Small intestine (tissue), 16 donors: ENCODE measurements at places on chromosomes 3 and 15.

DNA sequence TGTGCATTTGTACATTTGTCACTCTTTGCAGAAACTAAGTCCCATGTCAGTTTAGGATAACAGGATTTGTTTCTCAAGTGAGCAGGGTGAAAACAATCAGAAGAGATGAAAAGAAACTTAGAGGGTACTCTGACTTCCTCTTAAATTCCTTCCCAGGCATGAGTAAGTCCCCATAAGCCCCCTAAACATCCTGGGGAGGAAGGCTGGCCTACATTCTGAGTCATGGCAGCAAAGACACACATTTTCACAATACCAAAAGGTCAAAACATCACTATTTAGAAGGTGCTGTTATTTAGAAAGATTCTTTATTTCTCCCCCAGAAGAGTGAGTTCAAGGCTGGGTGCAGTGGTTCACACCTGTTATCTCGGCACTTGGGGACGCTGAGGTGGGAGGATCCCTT lies 7.6 kb upstream of the FOXP1 start:
- no peak for DNase-seq

GRCh38 chr3:70832089-70832833 lies 519.8 kb upstream of the MDFIC2 start:
- DNase-seq, result no peak

- peak; percentile 76 for DNase-seq
Observed at GRCh38 chr3:108804966-108805365, 17.6 kb upstream of the TRAT1 start.

DNA sequence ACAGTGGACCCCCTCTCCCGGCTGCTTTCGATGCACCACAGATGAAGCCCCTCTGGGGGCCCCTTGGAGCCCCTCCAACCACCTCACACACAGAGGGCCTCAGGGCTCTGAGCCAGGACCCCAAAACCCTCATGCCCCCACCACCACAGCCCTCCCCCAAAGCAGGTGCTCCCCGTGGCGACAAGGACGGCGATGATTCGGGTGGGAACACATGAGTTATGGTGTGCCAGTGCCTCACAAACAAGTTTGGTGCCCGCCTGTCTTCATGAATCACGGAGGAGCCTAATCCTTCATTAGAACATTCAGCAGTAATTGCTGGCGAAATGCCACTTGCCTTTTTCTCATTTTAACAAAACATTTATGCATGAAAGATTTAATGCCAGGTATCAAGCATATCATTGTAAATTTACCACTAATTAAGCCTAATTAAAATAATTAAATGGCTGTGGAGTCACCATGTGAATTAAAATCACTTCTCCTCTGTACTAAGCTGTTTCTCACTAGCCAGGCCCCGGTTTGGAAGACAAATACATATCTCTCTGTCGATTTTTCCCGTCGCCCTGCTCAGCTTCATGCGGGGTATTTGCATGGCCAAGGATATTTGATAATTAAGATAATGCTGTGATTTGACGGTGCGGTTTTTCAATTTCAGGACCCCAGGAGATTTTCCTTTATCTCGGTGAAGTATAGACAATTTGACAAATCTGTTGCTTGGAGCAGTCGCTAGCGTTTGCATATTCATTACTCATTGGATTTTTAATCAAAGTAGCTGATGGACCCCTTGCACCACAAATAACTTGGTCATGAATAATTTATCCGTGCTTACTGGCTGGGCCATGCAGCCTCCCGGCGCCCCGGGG lies 157.0 kb downstream of the TLE3 start:
- DNase-seq, result no peak

DNA sequence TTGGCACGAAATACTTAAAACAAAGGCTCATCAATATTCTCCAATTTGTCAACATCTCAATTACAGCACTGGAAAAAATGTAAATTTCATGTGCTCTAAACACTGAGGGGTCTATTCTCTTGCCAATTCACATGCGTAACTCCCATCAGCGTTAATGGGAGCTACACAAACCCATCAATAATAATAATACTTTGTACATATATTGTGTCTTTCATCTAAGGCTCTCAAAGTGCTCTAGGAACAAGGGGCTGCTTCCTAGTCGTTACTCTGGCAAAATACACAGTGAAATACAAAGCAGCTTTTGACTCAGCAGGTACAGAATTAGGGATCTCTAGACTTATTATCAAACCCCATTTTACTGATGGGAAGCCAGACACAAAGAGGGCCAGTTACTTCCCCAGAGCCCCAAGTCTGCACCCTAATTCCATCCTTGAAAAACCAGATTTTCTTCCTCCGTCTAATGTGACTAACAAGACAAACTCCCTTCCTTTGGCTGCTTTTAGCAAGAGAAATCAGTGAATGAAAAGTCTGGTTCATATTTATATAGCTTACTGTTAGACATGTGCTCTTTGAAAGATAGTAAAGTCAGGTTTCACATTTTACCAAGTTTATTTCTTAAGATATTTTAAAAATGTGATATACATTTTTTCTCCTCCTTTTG lies 20.0 kb downstream of the MEIS2 start:
- no peak for DNase-seq

- peak; percentile 73 for DNase-seq
Observed at GRCh38 chr15:67025719-67026609, 39.4 kb upstream of the SMAD3 start.
